Suprapubic skin (tissue), 4 donors: ENCODE measurements at places on chromosomes 6 and 20. TPM values are rescaled to one million over a fixed set of nuclear protein-coding genes. Genes with fewer than 3 reads are reported as not detected.

The OR11A1 gene
- total RNA-seq = not detected

The FOXC1 gene
- 35.8 TPM for total RNA-seq

The CTAGE9 gene
- not detected for total RNA-seq

The GRM1 gene
- total RNA-seq = not detected

The ARMC2 gene
- 4.3 TPM for total RNA-seq

The CCN5 gene
- total RNA-seq = 137 TPM

The CGA gene
- 0.53 TPM for total RNA-seq

The ADGRF5 gene
- total RNA-seq = 12.0 TPM

The RAB44 gene
- total RNA-seq = 1.1 TPM

The LPA gene
- total RNA-seq = not detected

The OR2B6 gene
- total RNA-seq = not detected

The MTCH1 gene
- 174 TPM for total RNA-seq

The VWA7 gene
- 1.8 TPM for total RNA-seq

The C20orf202 gene
- 0.97 TPM for total RNA-seq
